OCI-LY7 (cell line): ENCODE measurements at places on chromosomes 2 and 18.

- no peak for DNase-seq
These were observed 28.3 kb upstream of the SP3 start for GRCh38 chr2:173993459-173993858.

DNA sequence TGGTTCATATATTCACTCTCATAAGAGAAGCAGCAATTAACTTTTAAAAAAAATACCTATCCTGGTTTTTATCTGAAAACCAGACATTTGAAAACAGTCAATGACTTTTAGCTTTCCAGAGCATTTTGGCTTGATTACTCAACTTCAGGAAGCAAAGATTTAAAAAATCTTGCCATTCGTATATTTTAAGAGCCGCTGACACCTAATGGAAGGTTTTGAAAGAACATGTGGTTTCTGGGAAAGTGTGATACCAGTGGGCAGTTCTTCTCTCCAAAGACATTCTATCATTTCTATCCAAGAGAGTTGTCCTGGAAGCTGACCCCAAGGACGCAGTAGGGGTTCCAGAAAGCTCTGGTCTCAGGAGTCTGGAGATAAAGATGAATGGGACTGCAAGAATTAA, 234.7 kb downstream of the TTC32 start:
- DNase-seq, result no peak

GRCh38 chr2:37653805-37654378, 17.6 kb downstream of the CDC42EP3 start:
- DNase-seq, result peak; percentile 82

DNA sequence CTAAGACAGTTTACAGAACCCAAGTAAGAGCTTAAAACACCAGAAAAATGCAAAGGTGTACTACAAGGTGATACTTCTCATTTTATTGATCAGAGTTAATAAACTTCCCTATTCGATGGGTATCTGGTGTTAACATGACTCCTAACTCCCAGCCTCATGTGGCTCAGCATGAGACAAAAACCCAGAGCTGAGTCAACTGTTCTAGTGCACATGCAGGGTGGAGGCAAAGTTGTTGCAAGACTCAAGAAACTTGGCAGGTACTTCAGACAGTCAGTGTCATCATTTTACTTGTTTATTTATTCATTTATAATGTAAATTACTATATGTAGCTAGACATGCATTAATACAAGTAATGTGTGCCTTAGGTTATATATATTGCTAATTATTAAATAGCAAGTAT, 216.6 kb upstream of the DSEL start:
- no peak for DNase-seq

GRCh38 chr2:173040729-173041128, 34.9 kb upstream of the MAP3K20 start:
- no peak for DNase-seq

DNA sequence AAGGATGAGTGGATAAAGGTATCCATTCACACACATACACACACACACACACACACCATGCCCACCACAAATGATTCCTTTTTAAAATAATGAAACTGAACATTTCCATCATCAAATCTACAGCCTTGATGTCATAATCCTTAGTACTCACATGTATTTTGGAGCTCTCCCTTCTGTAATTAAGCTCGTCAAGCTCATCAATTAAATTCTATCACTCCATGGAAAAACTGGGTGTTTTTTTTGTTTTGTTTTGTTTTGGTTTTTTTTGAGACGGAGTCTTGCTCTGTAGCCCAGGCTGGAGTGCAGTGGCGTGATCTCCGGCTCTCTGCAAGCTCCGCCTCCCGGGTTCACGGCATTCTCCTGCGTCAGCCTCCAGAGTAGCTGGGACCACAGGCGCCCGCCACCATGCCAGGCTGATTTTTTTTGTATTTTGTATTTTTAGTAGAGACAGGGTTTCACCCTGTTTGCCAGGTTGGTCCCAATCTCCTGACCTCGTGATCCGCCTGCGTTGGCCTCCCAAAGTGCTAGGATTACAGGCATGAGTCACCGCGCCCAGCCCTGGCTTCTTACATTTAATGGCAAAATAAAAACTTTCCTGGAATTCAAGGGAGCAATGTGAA, 78.6 kb upstream of the RGPD4 start:
- DNase-seq, result no peak

GRCh38 chr2:61380056-61380881, 90.6 kb downstream of the USP34 start:
- DNase-seq, result no peak

DNA sequence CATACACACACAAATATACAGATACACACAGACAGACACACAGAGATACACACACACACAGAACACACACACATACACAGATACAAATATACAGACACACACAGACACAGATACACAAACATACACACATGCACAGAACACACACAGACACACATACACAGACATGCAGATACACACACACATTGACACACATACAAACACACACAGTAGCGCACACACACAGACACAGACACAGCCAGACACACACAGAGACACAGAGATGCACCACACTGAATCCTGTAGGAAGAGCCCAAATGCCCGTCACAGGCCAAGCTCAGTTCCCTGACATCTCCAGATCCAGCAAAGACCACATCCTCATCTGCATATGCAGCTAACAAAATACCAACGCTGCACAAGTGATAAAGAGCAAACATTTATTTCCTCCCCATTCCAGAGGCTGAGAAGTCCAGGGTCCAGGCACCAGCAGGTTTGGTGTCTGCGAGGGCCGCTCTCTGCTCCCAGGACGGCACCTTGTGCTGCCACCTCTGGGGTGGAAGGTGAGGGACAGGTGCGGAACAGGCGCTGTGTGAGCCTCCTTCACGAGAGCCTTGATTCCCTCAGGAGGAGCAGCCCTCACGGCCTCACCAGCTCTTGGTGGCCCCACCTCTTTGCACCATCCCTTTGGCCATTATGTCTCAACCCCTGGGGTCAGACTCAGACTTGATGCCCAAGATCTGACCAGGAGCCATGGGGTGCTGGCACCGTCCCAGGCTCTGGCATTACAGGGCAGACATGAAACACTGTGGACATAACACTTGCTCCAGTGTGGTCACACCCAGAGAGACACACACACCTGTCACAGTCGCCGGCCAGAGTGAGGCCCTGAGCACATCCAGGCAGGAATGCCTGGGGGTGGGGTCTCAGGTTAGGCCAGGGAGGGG, 108.7 kb downstream of the NDUFA10 start:
- no peak for DNase-seq

DNA sequence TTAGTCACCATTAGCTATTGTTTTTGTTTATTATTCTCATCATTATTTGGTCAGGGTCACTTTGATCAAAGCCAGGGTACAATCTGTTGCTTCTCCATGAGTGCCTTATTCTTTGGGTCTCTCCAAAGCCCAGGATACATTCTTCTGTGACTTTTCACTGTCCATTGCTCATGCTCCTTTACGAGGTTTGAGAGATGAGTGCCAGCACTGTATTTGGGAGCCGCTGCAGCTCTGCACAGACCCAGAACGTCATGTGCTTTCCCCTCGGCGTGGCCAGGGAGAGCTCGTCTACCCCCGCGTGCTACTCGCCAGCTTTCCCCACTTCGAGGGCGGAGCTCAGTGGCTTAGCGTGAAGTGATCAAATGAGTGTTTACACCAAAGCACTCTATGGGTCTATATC, 123.7 kb downstream of the COL6A3 start:
- no peak for DNase-seq

DNA sequence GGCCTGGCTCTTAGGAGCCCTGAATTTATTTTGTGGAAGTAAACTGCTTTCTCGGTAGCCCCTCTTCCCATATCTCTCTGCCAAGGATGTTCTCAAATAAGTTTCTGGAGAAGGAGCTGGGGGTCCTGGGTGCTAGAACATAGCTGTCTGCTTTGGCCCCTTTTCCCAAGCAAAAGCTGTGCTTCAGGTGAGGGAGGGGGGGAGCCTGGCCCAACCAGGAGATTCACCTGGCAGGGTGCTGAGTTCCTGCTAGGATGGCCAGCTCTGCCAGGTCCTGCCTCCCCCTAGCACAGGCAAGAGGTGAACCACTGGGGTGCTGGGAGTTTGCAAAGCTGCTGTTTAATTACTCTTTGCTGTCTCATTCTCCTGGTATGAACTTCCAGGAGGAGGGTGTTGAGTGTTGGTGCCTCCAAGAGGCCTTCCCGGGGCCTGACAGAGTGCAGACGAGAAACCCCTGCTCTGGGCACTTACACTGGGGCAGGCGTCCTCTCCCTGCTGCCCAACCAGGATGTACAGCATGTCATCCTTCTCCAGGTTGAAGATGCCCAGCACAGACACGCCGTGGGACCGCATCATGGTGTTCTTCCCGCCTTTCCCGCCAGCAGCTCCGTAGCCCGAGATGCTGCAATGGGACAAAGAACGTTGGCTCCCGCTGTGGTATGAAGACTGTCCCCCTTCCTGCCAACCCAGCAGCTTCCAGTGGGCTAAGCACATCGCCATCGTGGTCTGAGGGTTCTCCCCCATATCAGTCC, 124.2 kb downstream of the CLIP4 start:
- DNase-seq, result no peak
